ENCODE measurements at places on chromosomes 16 and 17.

DNA sequence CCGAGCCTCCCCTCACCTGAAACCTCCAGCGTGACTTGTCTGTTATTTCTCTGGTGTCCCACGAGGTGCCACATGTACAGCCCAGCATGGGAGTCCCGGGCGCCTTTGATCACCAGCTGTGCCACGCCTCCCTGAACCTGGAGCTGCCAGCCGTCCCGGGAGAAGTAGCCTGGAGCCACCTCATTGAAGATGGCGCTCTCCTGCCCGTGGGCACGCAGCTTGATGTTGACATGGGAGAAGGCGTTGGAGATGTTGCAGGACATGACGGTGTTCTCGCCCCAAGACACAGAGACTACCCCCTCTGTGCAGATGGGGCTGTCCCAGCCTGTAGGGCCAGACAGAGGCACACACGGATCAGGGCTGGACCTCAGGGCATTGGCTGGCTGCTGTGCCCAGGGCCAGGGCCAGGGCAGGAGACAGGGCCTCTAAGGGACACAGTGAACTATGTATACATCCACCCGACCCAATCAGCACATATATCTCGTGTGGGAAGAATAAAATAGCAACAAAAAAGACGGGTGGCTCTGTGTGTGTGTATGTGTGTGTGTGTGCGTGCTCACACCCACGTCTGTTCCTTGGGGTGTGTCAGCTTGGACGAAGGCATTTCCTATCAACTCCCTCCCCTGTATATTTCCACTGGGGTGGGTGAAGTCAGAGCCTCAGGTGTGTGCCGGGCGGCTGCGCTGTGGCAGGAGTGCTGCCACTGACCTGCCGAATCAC, 7.3 kb upstream of the CD7 start:
- DNase-seq: no peak

GRCh38 chr17:19596869-19597268, 51.7 kb upstream of the ALDH3A2 start:
- no peak for DNase-seq

DNA sequence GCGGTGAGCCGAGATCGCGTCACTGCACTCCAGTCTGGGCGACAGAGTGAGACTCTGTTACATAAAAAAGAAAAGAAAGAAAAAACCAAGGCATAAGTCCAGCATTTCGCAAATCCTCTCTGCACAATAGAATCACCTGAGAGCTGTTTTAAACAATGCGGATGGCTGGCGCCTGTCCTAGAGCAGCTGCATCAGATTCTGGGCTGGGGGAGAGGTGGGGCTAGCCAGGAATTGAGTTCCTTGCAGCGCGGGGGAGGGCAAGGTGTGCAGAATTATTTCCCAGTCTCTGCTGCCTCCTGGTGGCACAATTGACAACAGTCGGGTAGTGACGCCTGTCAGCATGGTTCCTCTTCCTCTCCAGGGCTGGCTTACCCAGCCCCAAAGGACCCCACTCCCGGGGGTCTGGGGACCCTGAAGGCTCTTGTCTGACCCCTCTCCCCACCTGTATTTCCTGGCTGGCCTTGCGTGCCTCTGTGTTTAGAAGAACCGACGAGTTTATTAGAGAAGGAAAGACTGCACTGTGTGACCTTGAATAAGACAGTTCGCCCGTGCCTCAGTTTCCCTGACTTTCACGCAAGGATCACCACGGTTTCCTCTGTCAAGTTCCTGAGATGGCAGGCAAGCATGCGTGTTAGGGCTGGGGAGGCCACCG, 41.1 kb upstream of the PLCG2 start:
- peak; percentile 81 for DNase-seq

- no peak for DNase-seq
These were observed 439 bp downstream of the TRIM25 start for GRCh38 chr17:56913353-56913866.

DNA sequence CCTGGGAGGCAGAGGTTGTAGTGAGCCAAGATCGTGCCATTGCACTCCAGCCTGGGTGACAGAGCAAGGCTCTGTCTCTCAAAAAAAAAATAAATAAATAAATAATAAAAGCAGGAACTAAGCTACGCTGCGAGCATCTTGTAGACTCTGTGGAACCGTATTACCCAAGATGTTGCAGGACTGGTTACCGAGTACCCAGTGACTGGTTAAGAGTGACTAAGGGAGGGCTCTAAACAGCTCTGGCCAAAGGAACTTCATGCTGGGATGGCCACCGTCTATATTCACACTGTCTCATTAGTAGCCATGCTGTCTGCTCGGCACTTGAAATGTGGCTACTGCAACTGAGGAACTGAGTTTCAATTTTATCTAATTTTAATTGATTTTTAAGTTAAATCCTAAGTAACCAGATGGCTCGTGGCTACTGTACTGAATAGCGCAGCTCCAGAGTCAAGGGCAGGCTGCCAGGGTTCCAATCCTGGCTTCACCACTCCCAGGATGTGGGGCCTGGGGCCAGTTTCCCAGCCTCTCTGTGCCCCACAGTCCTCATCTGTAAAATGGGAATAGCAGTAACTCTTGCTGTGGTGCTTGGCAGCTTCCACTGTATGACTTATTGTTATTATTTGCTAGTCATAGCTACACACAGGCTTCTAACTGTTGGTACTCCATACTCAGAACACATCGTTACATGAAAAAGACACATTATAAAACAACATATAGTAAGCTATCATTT, 3.0 kb downstream of the NTAN1 start:
- no peak for DNase-seq

- DNase-seq: no peak
These were observed 3.1 kb upstream of the NFATC3 start for GRCh38 chr16:68081861-68082628.

GRCh38 chr17:15414532-15415306, 52.7 kb downstream of the CDRT4 start:
- DNase-seq: no peak

- DNase-seq: no peak
These were observed 26.3 kb downstream of the ZC3H18 start for GRCh38 chr16:88596483-88596882.

GRCh38 chr17:1705004-1705403, 5.2 kb downstream of the TLCD2 start:
- DNase-seq: no peak

GRCh38 chr17:47792457-47792856, 29.1 kb downstream of the OSBPL7 start:
- no peak for DNase-seq

DNA sequence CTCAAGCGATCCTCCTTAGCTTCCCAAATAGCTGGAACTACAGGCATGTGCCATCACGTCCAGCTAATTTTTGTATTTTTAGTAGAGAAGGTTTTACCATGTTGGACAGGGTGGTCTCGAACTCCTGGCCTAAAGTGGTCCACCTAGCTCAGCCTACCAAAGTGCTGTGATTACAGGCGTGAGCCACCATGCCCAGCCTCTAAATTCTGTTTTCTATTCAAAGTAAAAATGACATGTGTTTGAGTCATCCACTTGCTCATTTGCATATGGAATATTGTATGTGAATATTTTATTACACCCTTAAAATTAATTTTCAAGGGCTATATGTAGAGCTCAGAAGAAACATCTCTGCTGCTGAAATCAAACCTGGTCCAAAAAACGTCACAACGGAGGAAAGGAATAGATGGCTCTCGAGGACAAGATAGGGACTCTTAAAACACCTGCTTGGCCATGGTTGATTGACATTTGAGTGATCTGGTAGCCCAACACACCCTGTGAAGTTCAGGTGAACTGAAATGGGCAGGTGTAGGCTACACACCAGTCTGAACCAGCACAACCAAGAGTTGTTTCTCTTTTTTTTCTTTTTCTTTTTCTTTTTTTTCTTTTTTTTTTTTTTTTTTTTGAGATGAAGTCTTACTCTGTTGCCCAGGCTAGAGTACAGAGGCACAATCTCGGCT, 51.1 kb downstream of the SF3B3 start:
- DNase-seq: no peak

- no peak for DNase-seq
These were observed 4.1 kb downstream of the B3GNT9 start for GRCh38 chr16:67146523-67147357.

- DNase-seq: no peak
These were observed 13.6 kb downstream of the KATNB1 start for GRCh38 chr16:57749101-57749692.

GRCh38 chr17:78613416-78613815, 36.2 kb upstream of the DNAH17 start:
- no peak for DNase-seq

- no peak for DNase-seq
These were observed 6.3 kb downstream of the BCAR1 start for GRCh38 chr16:75244844-75245758.

GRCh38 chr16:24135624-24136565, 120.2 kb upstream of the CACNG3 start:
- DNase-seq: no peak

DNA sequence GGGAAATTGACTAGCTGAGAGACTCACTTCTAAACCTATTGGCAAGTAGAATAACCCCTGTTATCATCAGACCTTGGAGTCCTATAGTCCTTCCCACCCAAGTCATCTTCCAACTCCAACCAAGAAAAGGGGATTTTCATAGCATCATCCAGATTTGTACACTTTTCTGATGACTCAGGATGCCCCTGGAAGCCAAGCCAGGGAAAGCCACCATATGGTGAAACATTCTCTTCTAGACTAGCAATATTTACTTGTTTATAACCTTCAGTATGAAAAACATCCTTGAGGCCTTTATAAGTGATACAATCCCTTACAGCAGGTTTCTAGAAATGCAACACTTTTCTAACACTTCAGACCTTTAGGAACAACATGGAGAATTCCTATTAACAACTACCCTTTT, 618.8 kb upstream of the CDH11 start:
- DNase-seq: no peak

- DNase-seq: no peak
These were observed 380.3 kb downstream of the WWOX start for GRCh38 chr16:78479723-78480122.

- no peak for DNase-seq
These were observed 14.7 kb upstream of the PSMD11 start for GRCh38 chr17:32429598-32429997.

- DNase-seq: no peak
These were observed 79.1 kb downstream of the GRIN2A start for GRCh38 chr16:10103118-10103517.

DNA sequence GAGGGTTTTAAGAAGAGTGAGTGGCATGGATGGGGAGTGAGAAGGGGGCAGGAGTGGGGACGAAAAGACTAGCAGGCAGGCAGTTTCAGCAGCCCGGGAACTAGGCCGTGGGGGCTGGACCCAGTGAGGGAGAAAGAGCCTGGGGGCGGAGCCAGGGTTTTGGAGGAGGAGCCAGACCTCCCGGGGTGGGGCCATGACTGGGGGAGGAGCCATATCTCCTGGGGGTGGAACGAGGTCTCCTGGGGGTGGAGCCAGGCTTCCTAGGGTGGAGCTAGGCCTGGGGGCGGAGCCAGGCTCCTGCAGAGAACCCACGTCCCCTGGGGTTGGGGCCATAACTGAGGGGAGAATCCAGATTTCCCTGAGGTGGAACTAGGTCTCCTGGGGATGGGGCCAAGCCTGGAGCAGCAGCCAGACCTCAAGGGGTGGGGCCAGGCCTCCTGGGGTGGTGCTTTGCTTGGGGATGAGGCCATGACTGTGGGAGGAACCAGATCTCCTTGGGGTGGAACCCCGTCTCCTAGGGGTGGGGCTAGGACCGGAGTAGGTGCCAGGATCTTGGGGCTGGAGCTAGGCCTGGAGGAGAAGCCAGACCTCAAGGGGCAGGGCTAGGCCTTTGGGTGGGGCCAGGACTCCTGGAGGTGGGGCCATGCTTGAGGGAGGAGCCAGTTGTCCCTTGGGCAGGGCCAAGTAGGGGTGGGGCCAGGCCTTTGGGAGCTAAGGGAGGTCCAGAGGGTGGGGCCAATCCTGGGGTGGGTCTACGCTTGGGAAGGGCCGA, 41.7 kb upstream of the JPH3 start:
- DNase-seq: no peak

Data from activated CD4-positive, alpha-beta T cell treated with anti-CD3 and anti-CD28 coated beads, Interleukin-2, amount 50 U/mL, for 24 hours (primary cell).